ENCODE measurements at places on chromosomes 2 and 18. TPM values are rescaled to one million over a fixed set of nuclear protein-coding genes. Genes with fewer than 3 reads are reported as not detected.

GRCh38 chr2:239259173-239259572 is 141.6 kb downstream of the HDAC4 start:
- DNase-seq = no peak

GRCh38 chr2:54106631-54107454 is 8.6 kb upstream of the ACYP2 start:
- peak; percentile 51 for DNase-seq

DNA sequence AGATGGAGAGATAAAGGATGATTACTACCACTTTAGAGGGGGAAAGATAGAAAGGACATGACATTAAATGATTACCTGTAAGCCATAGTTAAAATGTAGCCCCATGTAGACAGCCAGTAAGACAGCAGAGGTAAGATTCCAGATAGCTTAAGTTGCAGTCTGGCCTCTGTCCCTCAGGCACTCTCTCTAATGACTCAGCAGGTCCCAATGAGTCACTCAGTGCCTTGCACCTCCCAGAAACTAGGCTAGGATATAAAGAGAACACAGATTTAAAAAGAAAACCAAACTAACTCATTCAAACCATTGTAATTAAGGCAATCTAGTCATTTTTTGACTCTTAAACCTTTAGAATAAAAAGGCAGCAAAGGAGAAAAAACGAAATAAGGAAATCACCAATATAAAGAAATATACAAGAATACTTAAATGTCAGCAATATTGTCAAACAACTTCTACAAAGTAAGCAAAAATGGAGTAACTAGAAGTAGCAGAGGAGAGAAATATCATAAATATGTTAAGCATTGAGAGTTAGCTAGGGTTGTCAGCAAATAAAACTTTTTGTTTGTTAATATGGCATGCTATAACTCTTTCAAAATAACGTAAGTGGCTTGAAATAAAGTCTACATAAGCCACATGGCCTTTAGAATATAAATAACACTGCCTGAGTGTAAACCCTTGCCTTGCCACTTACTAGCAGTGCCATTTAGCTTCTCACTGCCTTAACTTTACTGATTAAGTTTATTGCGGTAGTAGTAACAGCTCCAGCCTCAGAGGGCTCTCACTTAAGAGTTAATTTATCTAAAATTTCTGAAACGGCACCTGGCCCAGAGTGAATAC is 48.5 kb downstream of the SOCS6 start:
- DNase-seq = peak; percentile 95

GRCh38 chr2:100408104-100408503 is 9.4 kb downstream of the CHST10 start:
- no peak for DNase-seq

GRCh38 chr2:205047273-205047839 is 502.1 kb downstream of the PARD3B start:
- DNase-seq = no peak

DNA sequence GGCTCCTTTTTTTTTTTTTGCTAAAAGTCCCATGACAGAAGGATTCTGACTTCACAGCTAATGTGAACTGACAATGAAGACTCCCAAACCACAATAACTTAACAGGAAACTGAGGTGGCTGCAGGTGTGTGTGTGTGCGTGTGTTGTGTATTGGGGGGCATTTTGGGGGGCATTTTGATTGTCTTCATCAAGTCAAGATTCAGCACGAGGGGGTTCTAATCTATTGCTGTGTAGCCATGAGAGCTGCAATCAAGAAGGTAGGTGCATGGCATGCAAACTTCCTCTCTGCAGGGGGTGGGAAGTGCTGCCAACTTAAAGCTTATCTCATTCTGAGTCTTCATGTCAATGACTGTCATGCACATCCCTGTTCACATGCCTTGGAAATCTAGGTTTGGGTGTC is 25.2 kb downstream of the SPRED2 start:
- no peak for DNase-seq

Gene UGT1A10
- not detected for total RNA-seq

Gene NCKAP5
- total RNA-seq = 0.69 TPM

Gene BMP10
- not detected for total RNA-seq

Gene MOGAT1
- total RNA-seq = not detected

All from renal cortical epithelial cell (primary cell).